ENCODE measurements at places on chromosomes 16 and 17.
A peak's percentile ranks its signal among the peaks of the same experiment; 100 is the strongest.

GRCh38 chr16:68005786-68006286 lies 6.6 kb upstream of the DPEP2 start:
- no peak for DNase-seq

GRCh38 chr16:67969254-67970039 lies 1.0 kb upstream of the SLC12A4 start:
- DNase-seq, result no peak

- DNase-seq, result no peak
These were observed 19.0 kb downstream of the RND2 start for GRCh38 chr17:43044024-43044423.

GRCh38 chr16:66580605-66581209 lies 1.4 kb downstream of the CMTM2 start:
- DNase-seq, result no peak

DNA sequence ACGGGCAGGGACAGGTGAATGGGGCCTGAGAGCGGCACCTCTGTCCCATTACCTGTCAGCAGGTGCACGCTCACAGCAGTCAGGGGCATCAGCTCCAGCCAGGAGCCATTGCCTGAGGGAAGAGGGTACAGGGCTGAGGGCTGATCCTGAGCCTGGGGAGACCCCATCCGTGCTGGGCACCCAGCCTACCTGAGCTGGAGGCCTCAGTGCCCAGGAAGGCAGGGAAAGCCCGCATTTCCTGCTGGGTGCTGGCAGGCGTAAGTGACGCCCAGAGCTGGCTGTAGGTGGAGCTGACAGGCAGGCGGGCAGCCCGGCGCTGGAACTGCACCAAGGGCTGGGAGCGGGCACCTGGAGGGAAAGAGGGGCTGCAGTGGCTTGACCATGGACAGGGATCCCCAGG lies 7.4 kb downstream of the FAM171A2 start:
- no peak for DNase-seq

GRCh38 chr17:28242791-28243190 lies 76.2 kb upstream of the TMEM97 start:
- DNase-seq, result no peak

DNA sequence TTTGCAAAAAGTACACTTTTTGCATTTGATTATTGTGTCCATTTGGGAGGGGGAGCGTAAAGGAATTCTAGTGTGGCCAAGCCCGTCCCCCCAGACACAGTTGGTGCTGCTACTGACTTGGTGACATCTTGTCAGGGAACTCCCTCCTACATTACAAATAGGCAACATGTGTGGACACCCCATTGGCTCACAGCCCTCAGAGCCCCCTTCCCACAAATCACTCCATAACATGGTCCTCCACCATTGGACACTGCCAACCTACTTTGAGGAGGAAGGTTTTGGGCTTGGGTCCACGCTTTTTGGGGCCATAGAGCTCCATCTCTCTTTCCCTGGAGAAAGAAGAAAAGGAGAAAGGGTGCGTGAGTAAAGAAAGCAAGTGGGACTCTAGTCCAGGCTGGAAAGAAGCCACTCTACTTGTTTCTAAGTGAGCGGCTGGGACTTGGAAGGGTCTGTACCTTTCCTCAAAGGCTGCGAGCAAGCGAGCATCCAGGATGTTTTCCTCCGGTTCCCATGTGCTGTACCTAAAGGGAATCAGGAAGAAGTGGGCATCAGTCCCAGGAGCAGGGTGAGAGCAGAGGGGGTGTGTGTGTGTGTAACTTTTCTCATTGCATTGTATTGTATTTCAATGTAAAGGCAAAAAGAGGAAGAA lies 958 bp downstream of the CBX8 start:
- no peak for DNase-seq

- no peak for DNase-seq
These were observed 80.4 kb downstream of the ABCC12 start for GRCh38 chr16:48075398-48075797.

DNA sequence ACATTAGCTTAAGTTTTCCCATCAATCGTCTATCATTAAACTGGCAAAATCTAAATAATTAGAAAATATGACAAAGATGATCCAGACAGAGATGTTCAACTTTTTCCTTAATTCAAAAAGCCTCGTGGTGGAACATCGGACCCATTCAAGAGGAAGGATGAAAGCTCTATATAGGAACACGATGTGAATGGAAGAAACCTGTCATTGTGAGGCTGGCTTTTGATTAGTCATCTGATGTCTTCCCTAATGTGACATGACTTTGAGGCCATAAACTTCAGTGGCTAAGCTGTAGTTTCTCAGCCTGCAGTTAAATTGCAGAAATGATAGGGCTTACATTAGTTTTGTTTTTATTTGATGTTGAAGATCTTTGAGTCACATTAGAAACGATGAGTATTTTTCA lies 1.0 kb downstream of the AMZ2 start:
- DNase-seq, result no peak

DNA sequence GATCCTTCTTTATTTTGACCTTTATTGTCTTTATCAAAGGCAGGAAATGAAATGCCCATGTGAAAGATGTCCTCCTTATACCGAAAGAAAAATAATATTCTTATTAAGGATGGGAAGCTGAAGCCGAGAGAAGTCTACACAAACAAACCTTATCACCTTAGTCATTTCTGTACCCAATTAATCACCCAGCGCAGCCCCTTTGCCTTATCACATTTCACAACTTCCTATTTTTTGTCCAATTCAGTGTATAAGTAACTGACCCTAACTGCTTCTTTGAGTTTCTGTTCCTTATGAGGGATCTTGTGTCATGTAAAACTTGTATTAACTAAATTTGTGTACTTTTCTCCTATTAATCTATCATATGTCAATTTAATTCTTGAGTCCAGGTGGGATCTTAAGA lies 16.4 kb upstream of the CCL23 start:
- DNase-seq, result no peak

GRCh38 chr17:77281904-77282367 lies 141.2 kb downstream of the SEC14L1 start:
- DNase-seq, result no peak

- DNase-seq, result no peak
These were observed 14.1 kb downstream of the RMI2 start for GRCh38 chr16:11359370-11359769.

- DNase-seq, result no peak
These were observed 9.7 kb upstream of the BAHCC1 start for GRCh38 chr17:81385320-81386111.

DNA sequence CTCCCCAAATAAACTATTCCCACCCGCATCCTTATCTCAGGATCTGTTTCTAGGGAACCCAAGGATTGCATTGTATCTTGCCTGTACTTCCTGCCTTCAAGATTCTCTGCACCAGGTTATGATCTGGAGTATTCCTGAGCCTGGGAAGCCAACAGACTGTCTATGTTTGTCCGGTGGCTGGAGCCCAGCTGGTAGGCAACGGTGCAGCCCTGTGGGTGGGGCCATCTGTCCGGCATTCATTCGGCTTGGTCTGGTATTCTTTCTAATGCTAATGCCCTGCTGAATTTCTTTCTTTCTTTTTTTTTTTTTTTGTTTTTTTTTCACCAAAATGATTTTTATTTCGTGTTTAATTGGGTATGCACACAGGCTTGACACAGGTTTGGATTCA lies 20.7 kb upstream of the TVP23A start:
- DNase-seq, result no peak

DNA sequence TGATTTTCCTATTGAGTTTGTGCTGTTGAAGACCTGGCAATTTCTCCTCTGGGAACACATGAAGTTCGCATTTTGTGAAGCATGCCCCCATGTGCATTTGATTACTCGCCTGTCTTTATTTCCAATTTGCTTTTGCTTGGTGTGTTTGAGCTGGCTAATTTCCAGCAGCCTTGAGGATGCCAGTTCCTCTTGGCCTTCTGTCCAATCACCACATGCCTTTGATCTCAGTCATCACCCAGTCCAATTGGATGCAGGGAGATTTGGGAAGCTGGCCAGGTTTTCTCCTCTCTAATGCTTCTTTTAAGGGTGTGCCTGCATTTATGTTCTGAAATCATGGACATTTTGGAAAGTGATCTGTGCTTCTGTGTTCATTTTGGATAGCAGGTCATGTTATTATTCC lies 3.8 kb upstream of the TMEM100 start:
- DNase-seq, result no peak

DNA sequence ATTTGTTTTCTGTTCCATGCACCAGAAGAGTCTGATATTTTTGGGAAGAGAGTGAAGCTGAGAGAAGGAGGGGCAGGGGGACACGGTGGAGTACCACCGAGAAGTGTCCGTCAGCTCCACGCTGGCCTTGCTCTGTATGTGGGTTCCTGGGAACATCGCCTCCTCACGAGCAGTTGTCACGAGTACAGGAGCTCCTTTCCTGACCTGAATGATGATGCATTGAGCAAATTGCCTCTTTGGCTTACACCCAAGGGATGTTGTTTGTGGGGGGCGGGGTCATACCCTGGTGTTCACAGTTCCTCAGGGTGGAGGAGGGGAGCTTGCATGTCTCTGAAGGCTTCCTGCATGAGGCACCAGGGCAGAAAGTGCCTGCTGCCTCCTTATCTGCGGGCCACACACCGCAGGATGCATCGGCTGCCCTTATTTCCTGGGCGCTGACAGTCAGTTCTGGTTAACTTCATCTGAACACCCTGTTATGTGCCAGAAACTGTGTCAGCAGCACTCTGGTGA lies 36.2 kb downstream of the RGS9 start:
- DNase-seq, result peak; percentile 60

GRCh38 chr17:39596543-39597267 lies 11.0 kb downstream of the NEUROD2 start:
- DNase-seq, result no peak

- no peak for DNase-seq
These were observed 12.2 kb downstream of the PIK3R5 start for GRCh38 chr17:8953156-8953885.

GRCh38 chr16:51392521-51393187 lies 241.6 kb upstream of the SALL1 start:
- no peak for DNase-seq

Measured in stimulated activated CD4-positive, alpha-beta T cell treated with anti-CD3 and anti-CD28 coated beads, Interleukin-2, amount 100 ng/mL, for 24 hours (primary cell).